Bronchial epithelial cell (primary cell): ENCODE measurements at places on chromosomes 11 and 22. TPM values are rescaled to one million over a fixed set of nuclear protein-coding genes. Genes with fewer than 3 reads are reported as not detected.

GRCh38 chr22:40238425-40239344, 61.0 kb downstream of the TNRC6B start:
- DNase-seq = peak; percentile 91

The P4HA3 gene
- under 0.01 and 0.26 TPM in 2 replicates for total RNA-seq

The RIMBP3C gene
- total RNA-seq = under 0.01 TPM in 2 replicates

DNA sequence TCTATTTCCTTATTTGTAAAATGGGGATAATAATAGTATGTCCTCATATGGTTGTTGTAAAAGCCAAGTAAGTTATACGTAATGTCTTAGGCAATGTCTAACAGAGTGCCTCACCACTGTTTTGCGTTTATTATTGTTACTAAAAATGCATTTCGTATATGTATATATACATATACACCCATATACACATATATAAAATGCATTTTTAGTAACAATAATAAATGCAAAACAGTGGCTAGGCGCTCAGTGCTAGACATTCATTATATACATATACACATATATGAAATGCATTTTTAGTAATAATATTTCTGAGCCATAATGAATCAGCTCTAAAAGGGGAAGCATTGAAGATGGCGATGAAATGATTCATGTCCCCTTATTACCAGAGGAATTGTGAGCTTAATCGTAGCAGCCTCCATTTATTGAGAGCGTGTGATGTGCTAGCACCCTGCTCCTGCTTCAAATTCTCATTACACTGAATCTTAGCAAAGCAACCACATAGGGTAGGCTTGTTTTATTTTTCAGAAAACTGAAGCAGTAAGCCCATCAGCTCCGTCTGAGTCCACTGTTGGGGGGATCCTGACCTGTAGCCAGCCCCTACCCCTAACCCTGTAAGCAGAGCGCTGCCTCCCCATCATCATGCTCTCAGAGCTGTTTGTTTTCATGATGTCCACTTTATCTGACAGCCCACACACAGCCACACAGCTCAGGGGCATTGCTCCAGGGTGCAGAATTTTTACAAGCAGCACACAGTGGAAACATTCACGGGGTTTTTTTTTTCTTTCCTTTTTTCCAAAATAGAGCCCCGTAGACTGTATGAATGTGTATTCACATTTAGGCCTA, 97.1 kb upstream of the NAV2 start:
- DNase-seq = no peak

The OR56B4 gene
- not detected in 2 replicates for total RNA-seq

GRCh38 chr11:101444164-101444563, 139.6 kb downstream of the TRPC6 start:
- DNase-seq = no peak

The MIF gene
- 252 and 448 TPM in 2 replicates for total RNA-seq

- no peak for DNase-seq
Observed at GRCh38 chr11:81874635-81875034, 859.0 kb downstream of the FAM181B start.

DNA sequence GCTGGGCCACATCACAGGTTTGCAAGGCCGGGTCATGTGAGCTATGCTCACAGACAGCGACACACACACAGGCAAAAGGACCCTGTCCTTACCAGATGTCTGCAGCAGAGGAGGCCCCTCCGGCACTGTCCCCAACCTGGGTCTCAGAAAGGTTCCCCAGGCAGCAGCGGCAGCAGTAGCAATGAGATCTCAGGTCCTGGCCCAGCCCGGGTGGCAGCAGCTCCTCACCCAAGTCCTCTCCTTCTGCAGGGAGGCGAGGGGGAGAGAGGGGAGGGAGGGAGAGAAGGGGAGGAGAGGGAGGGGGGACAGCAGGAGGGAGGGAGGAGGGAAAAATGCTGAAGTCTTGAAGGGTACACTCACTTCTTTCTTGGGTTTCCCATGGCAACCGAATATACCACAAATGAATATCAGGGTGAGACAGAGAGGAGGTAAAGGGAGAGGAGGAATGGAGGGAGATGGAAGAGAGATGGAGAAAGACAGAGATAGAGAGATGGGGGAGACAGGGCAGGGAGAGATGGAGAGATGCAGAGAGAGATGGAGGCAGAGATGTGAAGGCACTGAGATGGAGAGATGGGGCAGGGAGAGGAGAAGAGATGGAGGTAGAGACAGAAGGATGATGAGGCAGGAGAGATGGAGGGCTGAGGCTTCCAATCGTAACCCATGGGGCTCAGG, 9.5 kb downstream of the ELFN2 start:
- no peak for DNase-seq

The OR8D1 gene
- not detected in 2 replicates for total RNA-seq

The KCNK4 gene
- total RNA-seq = under 0.01 TPM in 1 of 2 replicates, not detected in the other

- no peak for DNase-seq
Observed at GRCh38 chr22:24063986-24064385, 52.9 kb downstream of the CABIN1 start.

GRCh38 chr11:64513523-64513922, 77.5 kb upstream of the SLC22A12 start:
- no peak for DNase-seq

DNA sequence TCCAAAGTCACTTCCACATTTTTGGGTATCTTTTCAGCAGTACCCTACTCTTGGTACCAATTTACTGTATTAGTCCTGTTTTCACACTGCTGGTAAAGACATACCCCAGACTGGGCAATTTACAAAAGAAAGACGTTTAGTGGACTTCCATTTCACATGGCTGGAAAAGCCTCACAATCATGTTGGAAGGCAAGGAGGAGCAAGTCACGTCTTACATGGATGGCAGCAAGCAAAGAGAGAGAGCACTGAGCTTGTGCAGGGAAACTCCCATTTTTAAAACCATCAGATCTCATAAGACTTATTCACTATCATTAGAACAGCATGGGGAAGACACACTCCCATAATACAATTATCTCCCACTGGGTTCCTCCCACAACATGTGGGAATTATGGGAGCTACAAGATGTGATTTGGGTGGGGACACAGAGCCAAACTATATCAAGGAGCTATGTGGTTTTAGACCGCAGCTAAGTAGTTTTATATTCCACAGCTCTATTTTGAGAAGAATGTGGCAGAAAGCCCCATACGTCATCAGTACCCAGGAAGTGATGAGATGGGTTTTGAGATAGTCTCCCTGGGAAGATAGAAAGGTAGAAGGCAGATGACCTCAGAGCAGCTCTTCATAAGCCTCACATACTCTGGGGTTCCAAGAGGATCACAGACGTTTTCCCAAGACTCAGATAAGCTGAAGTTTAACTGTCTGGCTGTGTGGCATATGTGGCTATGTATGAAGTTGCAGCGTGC, 96.3 kb downstream of the APIP start:
- DNase-seq = no peak

The CYP2D6 gene
- 0.53 and 0.64 TPM in 2 replicates for total RNA-seq
